Stimulated activated CD8-positive, alpha-beta memory T cell treated with anti-CD3 and anti-CD28 coated beads, Interleukin-7, amount 100 ng/mL, for 1 hour (primary cell): ENCODE measurements at places on chromosomes 7 and 10.

- DNase-seq = no peak
Measured at GRCh38 chr7:75048435-75049379, 24.9 kb downstream of the RCC1L start.

- DNase-seq = no peak
Measured at GRCh38 chr10:34113504-34114225, 701.4 kb downstream of the PARD3 start.

- DNase-seq = no peak
Measured at GRCh38 chr10:30294476-30295240, 54.4 kb downstream of the MTPAP start.

DNA sequence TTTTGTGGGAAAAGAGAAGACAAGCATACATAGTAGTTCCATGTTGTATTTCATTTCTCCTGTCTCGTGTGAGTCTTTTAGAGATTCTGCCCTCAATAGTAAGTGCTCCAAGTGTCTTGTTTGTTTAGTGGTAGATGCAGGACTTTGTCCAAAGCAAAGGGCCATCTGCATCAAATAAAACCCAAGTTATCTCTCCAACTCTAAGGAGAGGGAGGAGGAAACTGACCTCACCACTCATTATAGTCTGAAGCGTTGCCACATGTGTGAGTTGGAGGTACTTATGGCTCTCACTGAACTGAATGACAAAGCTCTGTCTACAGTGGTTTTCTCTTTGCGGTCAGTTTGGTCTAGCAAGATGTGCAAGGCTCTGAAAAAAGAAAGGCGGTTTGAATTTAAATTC, 272.6 kb downstream of the DOCK4 start:
- DNase-seq = no peak

DNA sequence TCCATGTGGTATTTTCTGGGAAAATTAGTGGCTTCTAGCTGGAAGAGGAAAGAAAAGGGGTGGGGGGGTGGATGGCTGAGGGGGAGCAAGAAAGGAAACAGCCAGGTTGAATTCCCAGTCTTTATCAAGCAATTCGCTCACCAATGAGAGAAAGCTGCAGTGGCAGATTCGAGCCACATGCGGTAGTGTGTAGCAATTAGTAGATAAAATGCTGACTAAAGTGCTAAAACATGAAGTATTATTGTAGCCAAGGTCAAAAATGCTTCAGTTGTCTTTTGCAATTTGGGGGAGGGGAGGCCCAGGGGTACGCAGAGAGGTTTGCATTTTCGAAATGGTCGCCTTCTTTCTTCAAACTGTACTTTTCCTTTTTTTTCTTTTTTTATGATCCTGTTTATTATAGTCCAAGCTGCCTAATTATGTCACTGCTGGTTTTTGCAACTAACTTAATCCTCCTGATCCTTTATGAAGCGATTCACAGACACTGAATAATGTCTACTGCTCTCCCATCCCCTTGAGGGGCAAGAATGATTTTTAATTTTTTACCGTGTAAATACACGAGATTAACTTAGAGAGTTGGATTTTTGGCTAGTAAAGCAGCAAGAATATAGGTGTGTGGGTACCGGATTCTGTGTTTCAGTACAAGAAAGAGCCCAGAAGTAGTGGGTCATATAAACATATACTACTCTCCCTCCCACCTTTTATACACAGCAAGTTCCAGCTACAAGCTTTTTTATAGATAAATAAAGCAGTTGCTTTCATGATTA, 3.6 kb upstream of the ARID5B start:
- DNase-seq = no peak

- DNase-seq = no peak
Measured at GRCh38 chr7:3280445-3280844, 20.6 kb upstream of the SDK1 start.

GRCh38 chr7:45259966-45260646, 102.5 kb downstream of the RAMP3 start:
- DNase-seq = peak; percentile 46

- DNase-seq = no peak
Measured at GRCh38 chr7:57308631-57309408, 141.2 kb upstream of the ZNF716 start.

GRCh38 chr7:117283371-117283770, 39.5 kb downstream of the WNT2 start:
- DNase-seq = no peak

GRCh38 chr7:136293841-136294391, 316.8 kb upstream of the MTPN start:
- DNase-seq = no peak

GRCh38 chr10:29266641-29267040, 22.2 kb upstream of the LYZL1 start:
- no peak for DNase-seq

DNA sequence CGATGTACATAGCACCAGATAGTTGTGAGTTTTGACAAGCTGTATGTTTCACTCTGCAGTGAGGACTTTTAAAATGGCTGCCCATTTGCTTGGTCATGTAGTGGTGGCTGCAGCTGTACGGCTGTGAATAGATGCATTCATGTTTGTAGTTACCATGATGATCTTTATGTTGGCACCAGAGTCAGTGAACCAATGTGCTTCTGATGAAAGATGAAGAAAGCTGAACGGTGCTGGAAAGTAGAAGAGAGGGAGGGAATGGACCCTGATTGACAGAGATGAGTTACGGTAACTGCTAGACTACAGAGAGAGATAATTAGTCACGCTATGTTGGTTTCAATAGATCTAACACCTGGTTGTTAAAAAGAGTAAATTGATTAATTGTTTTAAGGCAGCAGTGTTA, 256.8 kb downstream of the CELF2 start:
- no peak for DNase-seq
